ENCODE measurements at places on chromosomes 12 and 14.

DNA sequence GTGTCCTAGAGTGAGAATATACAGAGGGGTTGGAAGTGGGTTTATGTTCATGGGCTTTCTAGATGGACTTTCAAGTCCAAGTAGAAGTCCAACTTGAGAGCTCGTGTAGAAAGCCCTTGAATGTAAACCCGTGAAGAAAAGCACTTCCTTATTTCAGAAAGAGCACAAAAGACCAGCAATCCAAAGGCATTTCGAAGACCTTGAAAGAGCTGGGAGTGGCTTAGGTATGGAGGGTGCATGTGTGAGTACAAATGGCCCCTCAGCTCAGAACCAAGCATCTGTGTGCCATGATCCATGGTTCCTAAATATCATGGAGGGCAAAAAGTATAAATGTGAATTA is 160.7 kb downstream of the ETV6 start:
- DNase-seq: no peak

DNA sequence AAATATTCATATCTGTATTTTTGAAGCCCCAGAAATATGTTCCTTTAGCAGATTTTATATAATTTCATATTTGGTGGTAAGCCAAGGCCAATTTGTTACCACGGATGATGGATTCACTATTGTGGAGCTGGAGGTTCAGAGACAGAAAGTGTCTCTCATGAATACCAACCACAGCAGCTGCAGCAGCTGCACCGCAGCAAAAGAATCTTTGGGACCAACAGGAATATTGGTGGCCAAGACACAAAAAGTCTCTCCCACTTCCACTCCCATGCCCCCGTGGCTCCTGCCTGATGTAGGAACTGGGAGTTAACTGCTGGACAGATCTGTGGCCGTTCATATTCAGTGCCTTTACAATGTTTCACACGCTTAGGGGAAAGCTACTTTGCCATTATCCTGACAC is 155.3 kb downstream of the ADAMTS20 start:
- no peak for DNase-seq

GRCh38 chr12:90078344-90078743 is 369.7 kb upstream of the ATP2B1 start:
- no peak for DNase-seq

GRCh38 chr12:2179953-2180736 is 127.4 kb downstream of the CACNA1C start:
- no peak for DNase-seq

DNA sequence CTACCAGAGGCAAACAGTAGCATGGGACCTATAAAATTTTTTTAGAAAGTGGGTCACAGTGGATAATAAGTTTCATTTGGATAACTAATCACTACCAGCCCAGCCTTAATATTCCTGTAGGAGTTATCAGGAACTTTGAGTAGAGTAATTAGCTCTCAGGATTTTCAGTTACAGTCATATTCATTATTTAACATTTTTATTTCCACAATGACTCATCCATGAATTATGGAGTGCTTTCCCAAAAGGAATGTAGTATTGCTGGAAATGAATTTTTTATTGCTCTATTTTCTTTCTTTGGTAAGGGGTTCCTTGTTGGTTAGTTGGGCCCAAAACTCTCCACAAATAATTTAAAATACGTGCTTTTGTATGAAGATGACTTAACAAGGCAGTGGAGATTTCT is 53.7 kb downstream of the ERC1 start:
- DNase-seq: no peak

DNA sequence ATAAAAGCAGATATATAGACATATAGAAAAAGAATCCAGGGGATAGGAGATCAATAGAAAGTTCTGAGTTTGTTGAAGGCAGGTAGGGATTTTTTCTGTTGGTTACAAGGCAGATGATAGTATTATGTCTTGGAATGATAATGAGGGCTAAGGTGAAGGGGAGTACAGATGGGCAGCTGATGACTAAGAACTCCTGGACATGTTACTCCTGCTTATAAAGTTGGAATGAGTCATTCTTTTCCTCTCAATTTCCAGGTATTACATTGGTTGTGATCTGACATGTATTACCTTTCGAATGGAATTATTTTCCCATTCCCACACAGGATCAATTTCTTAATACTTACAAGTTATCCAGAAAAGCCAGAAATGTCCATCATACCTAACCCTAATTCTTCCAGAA is 545.2 kb upstream of the MGAT4C start:
- no peak for DNase-seq

DNA sequence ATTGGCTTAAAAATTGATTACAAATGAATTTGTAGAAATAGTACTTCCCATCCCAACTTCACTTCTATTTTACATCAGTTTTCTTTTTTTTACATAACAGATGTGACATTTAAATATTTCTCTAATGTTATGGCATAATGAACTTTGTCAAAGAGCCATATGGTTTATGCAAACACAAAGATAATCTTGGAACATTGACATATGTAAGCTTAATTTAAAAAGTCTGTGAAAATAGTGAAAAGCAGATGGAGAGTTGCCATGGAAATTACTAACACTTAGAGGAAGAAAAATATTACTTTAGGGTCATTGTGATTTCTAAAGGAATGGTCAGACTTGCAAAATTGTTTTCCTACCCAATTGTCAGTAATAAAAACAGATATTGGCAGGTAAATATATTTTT is 232.4 kb downstream of the AEBP2 start:
- DNase-seq: no peak

DNA sequence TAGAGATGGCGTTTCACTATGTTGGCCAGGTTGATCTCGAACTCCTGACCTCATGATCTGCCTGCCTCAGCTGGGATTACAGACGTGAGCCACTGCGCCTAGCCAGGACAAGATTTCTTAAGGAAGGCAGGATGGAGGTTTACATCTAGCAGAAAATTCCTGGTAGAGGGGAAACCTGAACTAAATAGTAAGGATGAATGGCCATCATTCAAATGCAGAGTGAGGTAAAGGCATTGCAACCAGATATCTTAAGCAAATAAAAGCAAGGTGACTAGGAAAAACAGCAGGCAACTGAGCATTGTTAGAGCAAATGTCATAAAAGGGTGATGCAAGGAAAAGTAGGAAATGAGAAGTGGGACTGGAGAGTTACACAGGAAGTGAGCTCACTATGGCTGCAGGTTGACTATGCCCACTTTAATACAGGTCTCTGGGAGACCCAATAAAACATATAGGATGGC is 133.0 kb downstream of the SOX5 start:
- DNase-seq: no peak

GRCh38 chr12:10901427-10901826 is 7.9 kb downstream of the TAS2R13 start:
- DNase-seq: no peak

- no peak for DNase-seq
These were observed 77.4 kb upstream of the REP15 start for GRCh38 chr12:27618836-27619235.

GRCh38 chr12:59086126-59086525 is 165.8 kb upstream of the LRIG3 start:
- no peak for DNase-seq

- no peak for DNase-seq
These were observed 191.4 kb downstream of the TTC7B start for GRCh38 chr14:90624732-90625400.

GRCh38 chr12:132835076-132836025 is 6.7 kb upstream of the GOLGA3 start:
- DNase-seq: no peak

GRCh38 chr12:54135621-54136350 is 53.0 kb downstream of the SMUG1 start:
- no peak for DNase-seq

- no peak for DNase-seq
These were observed 104.7 kb downstream of the ANO4 start for GRCh38 chr12:100899301-100899700.

DNA sequence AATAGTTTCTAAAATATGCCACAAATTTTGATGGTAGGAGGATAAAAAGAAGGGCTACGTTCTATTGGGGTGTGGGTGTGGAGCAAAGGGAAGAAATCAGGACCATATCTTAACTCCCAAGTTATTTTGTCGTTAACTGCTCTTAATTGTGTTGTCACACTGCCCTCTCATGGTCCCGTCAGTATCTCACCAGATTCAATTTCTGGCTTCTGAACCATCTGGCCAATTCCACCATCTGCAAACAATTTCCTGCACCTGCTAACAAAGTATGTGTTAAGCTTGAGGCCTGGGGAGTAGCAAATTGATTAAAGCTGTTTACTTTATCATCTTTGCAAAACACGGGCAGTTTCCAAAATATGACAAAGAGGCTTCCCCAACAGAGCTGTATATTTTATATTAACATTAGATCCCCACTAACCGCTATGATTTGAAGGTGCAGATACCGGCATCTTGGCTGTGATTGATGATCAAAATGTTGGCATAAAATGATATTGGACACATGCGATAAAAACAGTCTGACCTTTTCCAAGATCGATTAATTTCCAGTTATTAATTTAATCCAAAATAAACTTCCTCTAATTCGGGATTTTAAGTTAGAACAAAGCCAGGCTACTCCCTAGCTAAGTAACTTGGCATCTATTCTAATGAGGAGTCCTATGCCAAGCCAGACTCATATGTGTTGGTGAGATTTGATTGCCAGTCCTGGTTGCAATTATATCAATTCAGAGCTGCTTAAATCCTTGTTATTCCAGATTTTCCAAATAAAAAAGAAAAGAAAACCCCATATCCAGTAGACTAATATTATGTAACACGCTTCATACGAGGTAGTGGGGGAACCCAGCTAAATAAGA is 6.9 kb upstream of the DNM1L start:
- no peak for DNase-seq

- no peak for DNase-seq
These were observed 115.6 kb downstream of the NEDD1 start for GRCh38 chr12:97022536-97023230.

- DNase-seq: no peak
These were observed 4.7 kb downstream of the EIF4B start for GRCh38 chr12:53010955-53011354.

GRCh38 chr14:74418031-74418430 is 8.0 kb downstream of the SYNDIG1L start:
- no peak for DNase-seq

GRCh38 chr14:30808576-30808975 is 65.8 kb upstream of the COCH start:
- no peak for DNase-seq

- no peak for DNase-seq
These were observed 6.0 kb downstream of the OR10P1 start for GRCh38 chr12:55642669-55643068.

DNA sequence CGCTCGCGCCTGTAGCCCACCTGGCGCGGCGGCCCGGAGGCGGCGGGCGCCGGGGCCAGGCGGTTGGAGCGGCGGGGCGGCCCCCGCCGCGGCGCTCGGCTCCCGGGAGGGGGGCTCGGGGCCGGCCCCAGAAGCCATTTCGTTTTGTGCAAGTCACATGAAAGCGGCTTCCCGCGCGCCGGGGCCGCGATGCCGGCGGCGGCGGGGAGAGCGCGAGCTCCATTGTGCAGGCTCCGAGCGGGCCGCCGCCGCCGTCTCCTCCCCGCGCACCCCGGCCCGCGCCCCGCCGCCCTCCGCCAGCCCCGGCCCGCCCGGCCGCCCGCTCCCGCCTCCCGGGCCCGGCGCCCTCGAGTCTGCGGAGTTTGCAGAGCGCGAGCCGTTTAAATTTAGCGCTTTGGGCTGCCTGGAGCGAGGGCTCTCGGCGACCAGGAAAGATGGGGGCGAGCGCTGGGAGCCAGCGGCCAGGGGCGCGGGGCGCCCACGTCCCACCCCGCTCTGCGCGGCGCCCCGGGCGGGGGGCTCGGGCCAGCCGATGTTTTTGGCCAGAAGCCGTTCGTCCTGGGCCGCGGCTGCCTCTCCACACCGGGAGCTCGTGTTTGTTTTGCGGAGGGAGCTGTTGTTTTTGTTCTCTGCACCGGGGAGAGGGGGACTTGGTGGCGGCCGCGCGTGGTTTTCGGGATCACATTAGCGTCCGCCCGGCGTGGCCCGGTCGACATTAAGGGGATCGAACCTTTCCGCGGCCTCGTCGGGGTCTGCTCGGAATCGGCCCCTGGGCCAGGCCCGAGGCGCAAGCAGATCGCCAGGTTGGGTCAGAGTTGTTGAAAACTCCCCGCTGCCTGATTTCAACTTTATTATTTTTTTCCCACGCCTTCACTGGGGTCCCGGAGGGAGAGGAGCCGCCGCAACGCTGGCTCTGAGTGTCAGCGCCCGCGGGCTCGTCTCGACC is 982 bp downstream of the BCL7A start:
- DNase-seq: no peak

GRCh38 chr12:53963434-53964314 is 9.0 kb downstream of the HOXC12 start:
- no peak for DNase-seq

DNA sequence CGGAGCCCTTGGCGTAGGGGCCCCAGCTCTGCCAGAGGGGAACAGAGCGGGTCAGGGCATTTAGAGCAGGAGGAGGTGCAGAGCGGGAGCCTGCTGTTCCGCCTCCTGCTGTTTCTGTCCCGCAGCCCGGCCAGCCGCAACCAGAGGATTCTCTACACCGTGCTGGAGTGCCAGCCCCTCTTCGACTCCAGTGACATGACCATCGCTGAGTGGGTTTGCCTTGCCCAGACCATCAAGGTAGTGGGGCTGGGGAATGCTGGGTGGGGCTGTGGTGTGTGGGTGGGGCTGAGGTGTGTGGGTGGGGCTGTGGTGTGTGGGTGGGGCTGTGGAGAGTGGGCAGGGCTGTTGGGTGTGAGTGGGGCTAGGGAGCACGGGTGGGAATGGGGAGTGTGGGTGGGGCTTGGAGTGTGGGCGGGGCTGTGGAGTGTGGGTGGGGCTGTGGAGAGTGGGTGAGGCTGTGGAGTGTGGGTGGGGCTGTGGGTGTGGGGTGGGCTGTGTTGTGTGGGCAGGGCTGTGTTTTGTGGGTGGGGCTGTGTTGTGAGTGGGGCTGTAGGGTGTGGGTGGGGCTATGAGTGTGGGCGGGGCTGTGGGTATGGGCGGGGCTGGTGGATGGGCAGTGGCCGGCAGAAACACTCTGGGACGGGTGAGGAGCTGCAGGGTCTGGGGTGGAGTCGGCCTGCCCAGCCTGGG is 8.0 kb downstream of the ASPG start:
- DNase-seq: no peak

DNA sequence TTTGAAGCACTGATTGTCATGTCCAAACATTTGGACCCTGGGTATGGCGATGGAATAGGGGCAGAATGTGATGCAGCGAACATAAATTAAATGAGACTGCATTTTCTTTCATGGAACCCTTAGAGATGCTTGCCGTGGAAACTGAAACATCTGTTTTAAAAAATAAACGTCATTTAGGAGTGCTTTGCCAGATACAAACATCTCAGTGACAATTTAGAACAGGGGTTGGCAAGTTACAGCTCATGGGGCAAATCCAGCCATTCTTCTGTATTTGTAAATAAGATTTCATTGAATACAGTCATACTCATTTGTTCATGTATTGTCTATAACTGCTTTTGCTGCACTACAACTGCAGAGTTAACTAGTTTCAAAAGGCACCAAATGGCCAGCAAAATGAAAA is 51.2 kb downstream of the SLC35F4 start:
- DNase-seq: no peak

Measured in hypothalamus (tissue), 51 donors.